ENCODE measurements at places on chromosomes 1 and 21.

GRCh38 chr1:3063379-3064295 lies 5.4 kb upstream of the PRDM16 start:
- DNase-seq: no peak

- no peak for DNase-seq
Measured at GRCh38 chr1:244030481-244031040, 20.5 kb upstream of the ZBTB18 start.

DNA sequence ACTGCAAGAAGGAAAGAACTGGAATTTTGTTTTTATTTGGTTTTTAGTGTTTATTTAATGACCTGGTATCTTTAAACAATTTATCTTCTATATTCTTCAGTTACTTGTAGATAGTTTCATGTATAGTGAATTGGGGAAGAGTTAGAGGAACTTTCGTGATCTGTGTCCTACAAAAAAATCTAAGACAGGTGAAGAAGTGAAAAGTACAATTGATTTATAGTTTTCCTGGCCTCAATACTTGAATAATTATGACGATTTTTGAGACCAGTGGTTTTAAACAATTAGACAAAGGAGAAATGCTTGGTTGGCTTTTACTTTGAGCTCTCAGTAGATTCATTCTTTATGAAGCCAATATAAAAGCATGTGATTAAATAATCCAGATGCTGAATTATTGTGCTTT lies 7.5 kb downstream of the MIER1 start:
- no peak for DNase-seq

- peak; percentile 82 for DNase-seq
Measured at GRCh38 chr1:205484985-205485967, 19.2 kb upstream of the CDK18 start.

DNA sequence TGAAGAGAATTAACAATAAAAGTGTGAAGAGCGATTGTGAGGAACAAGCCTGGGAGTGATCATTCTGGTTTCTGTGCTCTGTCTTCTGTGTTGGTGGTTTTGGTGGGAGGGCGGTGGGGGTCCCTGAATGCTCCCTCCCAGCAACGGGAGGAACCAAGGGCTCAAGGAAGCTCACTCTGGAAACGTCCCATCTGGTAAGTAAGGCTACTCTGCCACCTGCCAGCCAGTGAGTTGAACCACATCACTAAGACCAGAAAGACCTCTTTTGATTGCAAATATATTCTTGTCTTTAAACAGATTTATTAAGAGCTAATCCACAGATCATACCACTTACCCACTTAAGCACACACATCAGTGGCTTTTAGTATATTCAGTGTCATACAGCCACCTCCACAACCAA lies 125.0 kb downstream of the PRDM2 start:
- no peak for DNase-seq

GRCh38 chr1:109582021-109582420 lies 33.6 kb downstream of the GNAI3 start:
- DNase-seq: no peak

- DNase-seq: no peak
Measured at GRCh38 chr1:39277879-39278278, 73.4 kb downstream of the MACF1 start.

DNA sequence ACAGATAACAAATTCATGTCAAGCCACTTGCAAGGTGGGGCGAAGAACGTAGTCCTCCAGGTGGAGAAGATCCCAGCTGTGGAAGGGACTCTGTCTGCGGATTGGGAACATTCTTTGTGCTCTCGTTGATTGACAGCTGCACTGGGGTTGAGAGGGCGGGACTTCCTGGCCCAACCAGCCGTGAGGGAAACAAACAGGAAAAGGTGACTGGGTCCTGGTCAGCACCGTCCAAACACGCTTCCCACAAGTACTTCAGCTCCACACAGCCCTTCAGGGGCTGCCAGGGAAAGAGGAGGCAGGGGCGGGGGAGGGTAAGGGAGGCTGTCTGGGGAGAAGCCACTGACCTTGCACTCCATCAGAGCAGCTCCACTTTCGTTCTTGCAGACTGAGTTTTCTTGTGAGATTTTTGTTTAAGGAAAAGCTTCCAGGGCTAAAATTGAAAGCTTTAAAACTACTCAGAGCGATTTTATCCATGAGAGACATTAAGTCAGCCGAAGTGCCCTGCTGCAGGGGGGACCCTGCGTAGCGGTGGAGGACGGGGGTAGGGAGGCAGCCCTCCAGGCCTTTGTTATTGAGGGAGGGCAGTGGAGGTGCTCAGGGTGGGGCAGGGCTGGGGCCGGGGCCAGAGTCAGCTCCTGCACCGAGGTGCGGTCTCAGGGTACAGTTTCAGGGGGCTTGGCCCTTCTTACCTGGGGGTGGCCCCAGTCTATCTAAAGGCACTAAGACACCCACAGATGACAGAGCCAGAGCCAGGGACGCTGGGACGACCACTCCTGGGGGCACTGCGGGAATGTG lies 21.6 kb upstream of the STUM start:
- no peak for DNase-seq

- no peak for DNase-seq
Measured at GRCh38 chr1:75613916-75614315, 3.0 kb upstream of the SLC44A5 start.

GRCh38 chr1:24426744-24427544 lies 11.3 kb downstream of the NIPAL3 start:
- no peak for DNase-seq

GRCh38 chr1:46303872-46304326 lies 401 bp downstream of the UQCRH start:
- DNase-seq: no peak

- no peak for DNase-seq
Measured at GRCh38 chr21:33219954-33220353, 9.8 kb upstream of the IFNAR2 start.

- no peak for DNase-seq
Measured at GRCh38 chr1:90273241-90273774, 278.4 kb downstream of the ZNF326 start.

GRCh38 chr1:152436593-152437496 lies 22.8 kb upstream of the CRNN start:
- peak; percentile 37 for DNase-seq

- peak; percentile 41 for DNase-seq
Measured at GRCh38 chr1:221336126-221336525, 405.8 kb downstream of the DUSP10 start.

- no peak for DNase-seq
Measured at GRCh38 chr1:216958569-216958968, 235.3 kb upstream of the ESRRG start.

GRCh38 chr21:17780539-17780938 lies 38.6 kb downstream of the C21orf91 start:
- no peak for DNase-seq

DNA sequence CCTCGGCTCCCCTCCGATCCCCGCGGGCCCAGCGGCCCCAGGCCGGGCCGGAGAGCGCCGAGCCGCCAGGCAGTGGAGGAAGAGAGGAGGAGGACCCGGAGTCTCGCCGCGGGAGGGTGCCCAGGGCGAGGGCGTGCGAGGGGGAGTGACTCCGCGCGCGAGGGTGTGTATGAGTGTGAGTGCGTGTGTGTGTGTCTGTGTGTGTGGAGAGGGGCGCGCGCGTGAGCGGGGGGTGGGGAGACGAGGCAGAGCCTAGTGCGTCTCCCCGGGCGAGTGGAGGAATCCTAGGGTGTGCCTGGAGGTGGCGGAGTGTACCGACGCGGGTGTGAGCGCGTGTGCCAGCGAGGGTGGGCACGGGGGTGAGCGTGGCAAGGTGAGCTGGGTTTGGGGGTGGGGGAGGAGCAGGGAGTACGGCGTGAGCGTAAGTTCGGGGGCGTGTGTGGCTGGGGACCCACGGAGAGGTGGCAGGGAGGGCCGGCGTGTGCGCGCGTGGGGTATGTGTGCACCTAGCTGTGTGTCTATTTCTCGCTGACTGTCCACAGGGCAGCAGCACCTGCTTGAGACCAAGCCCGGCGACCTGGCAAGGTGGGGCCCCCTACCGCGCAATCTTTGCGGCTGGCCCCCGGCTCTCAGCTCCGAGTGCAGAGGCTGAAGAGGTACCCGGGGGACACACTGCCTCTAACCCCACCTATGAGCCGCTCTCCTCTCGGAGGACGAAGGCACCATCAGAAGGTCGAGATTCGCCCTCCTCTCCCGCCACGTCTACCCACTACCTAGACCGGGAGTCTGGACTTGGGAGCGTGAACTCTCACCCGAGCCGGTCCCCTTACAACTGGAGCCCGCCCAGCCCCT lies 784 bp upstream of the KCND3 start:
- no peak for DNase-seq

- no peak for DNase-seq
Measured at GRCh38 chr1:119276558-119276957, 92.0 kb upstream of the HAO2 start.

GRCh38 chr1:41723786-41724185 lies 194.9 kb downstream of the HIVEP3 start:
- DNase-seq: no peak

DNA sequence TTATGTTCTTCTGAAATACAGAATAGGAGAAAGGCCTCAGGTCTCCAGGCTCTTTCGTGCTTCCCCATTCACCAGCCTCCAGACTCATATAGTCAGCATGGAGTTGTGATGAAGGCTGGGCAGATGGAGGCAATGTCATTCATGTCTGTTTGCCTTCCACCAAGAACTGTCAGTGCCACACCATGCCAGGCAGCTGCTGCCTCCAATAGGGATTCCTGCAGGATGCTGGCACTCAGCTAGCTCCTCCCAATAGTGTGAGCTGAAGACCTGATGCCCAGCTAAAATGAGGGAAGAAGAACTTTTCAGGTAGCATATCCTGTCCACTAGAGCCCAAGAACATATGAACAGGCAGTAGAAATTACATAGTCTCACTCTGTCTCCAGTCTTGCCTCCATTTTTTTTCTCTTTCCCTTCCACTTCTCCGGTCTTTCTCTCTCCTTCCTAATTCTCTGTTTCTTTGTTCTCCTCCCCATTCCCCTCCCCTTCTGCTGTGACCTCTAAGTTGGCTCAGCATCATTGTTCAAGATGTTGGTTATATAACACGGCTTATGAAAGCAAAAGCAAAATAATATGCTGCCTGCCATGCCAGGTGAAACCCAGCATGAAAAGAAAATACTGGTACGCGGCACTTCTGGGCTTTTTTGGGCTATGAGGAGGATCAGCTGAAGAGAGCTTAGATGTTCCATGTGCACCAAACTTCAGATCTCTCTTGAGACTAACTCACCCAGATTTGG lies 17.3 kb downstream of the GLUL start:
- DNase-seq: no peak

All from kidney glomerular epithelial cell (primary cell).